RWPE2 (cell line): ENCODE measurements at places on chromosomes 6 and 20.

GRCh38 chr6:167892835-167893815 lies 66.4 kb downstream of the AFDN start:
- no peak for DNase-seq

GRCh38 chr6:36925809-36926208 lies 28.7 kb upstream of the PI16 start:
- no peak for DNase-seq

- no peak for DNase-seq
Measured at GRCh38 chr6:110439356-110439755, 24.0 kb upstream of the DDO start.

GRCh38 chr20:46791722-46792416 lies 82.4 kb downstream of the SLC2A10 start:
- no peak for DNase-seq

GRCh38 chr6:6395581-6396197 lies 75.2 kb upstream of the F13A1 start:
- DNase-seq = no peak

- DNase-seq = no peak
Measured at GRCh38 chr6:44675449-44675848, 287.9 kb downstream of the CDC5L start.
